ENCODE measurements at places on chromosomes 11 and 22. TPM values are rescaled to one million over a fixed set of nuclear protein-coding genes. Genes with fewer than 3 reads are reported as not detected.

Gene MIOX
- total RNA-seq, result not detected

GRCh38 chr22:24164940-24165339, 16.3 kb upstream of the SUSD2 start:
- DNase-seq, result no peak

Gene CBLIF
- total RNA-seq, result not detected

GRCh38 chr11:119828819-119829218, 99.8 kb upstream of the NECTIN1 start:
- DNase-seq, result peak; percentile 3

GRCh38 chr22:46138058-46138797, 12.1 kb upstream of the PPARA start:
- DNase-seq, result no peak

Gene GGT1
- 6.3 TPM for total RNA-seq
